ENCODE measurements at places on chromosomes 16 and 17.

- DNase-seq, result no peak
Observed at GRCh38 chr17:16927641-16928321, 44.1 kb downstream of the TNFRSF13B start.

DNA sequence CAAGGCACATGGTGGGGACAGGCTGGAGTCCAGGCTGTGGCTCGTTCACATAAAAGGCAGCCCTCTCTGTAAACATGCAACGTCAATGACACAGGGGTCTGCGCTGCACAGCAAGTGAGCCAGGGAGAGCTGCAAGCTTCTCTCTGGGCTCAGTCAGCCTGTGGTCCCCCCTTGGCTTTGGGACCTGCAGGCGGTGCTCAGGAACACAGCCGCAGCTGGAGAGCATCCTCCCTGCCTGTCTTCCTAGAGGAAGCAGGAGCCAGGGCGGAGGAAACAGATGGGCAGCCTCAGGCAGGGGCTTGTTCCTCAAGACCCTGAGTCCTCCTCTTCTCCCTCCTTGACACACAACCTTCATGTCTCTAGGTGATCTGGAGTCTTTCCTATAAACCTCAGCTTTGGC lies 228.0 kb downstream of the C16orf78 start:
- no peak for DNase-seq

GRCh38 chr17:61783556-61784304 lies 79.6 kb downstream of the BRIP1 start:
- no peak for DNase-seq

DNA sequence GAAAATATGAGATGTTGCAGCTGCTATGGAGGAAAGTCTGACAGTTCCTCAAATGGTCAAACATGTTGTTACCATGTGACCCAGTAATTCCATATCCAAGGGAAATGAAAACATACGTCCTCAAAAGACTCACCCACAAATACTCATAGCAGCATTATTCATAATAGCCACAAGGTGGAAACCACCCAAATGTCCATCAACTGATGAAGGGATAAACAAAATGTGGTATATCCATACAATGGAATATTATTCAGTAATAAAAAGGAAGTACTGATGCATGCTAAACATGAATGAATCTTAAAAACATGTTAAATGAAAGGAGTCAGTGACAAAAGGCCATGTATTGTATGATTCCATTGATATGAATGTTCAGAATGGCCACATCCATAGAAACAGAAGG lies 140.2 kb downstream of the PITPNC1 start:
- no peak for DNase-seq

DNA sequence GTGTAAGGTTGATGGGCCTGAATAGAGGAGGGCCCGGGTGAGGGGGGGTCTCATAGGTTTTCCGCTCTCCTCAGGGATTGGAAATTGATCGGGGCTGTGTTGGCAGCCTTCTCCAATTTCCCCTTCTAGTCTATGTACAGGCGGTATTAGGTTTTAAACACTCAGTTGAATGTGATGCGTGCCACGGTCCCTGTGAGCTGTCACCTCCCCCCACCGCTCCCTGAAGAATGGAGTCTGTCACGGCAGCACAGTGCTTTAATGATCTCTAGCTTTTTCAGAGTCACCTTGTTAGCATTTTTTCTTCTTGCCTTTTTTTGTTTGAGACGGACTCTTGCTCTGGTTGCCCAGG lies 800 bp downstream of the COX4I1 start:
- DNase-seq, result no peak

GRCh38 chr16:57830890-57831484 lies 28.7 kb upstream of the KIFC3 start:
- no peak for DNase-seq
